ENCODE measurements at places on chromosomes 7 and 10. TPM values are rescaled to one million over a fixed set of nuclear protein-coding genes. Genes with fewer than 3 reads are reported as not detected.

DNA sequence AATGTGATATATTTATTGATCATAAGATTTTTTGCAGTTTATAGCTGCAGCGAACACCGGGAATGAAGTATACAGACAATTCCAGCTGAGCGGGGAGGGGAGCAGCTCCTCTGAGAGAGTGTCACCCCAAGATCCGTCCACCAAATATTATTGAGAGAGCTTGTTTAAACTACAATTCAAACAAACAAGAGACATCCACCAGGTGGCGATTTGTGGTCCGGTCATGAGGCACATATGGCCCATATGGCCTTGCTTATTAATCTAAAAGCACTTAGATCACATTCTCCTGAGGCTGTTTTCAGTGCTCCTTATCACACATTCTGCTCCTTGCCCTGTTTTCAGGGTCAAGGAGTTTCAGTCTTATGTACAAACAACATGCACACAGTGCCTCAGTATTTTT is 83.1 kb downstream of the THSD7A start:
- DNase-seq: no peak

- no peak for DNase-seq
Measured at GRCh38 chr7:2750004-2750407, 62.0 kb downstream of the AMZ1 start.

DNA sequence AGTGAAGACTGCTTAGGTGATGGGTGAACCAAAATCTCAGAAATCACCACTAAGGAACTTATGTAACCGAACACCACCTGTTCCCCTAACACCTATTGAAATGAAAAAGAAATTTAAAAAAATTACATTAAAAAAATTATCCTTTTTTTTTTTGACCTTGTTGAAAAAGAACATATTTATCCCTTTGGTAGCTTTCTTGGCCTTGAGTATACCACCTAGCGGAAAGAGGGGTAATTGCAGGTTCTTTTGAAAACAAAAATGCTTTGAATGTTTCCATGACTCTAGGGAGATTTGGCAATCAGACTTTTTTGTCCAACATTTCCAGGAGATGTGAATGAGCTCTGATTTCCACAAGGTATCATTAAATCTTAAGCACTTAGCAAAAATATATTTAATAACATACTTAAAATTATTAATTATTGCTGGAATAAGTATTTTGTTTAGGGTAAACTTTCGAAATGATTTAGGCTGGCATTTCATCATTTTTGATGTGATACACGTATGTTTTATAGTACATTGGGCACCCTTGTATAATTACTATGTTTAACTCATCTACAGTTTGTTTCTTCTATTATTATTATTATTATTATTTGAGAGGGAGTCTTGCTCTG is 47.0 kb upstream of the ELMO1 start:
- DNase-seq: no peak

DNA sequence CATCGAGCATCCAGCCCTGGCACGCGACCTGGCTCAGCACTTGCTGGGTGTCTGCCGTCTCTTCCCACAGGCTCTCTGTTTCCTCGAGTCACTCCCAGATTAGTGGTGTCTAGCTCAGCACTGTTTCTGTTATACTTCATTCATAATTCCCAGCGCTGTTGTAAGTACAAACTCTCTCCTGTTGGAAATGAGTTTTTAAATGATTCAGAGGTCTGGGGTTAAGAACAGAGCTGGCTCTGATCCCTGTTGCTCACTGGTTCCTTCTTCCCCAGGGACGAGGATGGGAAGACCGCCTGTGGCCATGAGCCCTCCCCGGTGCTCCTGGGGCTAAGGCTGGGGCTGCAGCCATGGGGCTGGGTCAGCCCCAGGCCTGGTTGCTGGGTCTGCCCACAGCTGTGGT is 17.3 kb upstream of the C10orf95 start:
- DNase-seq: no peak

DNA sequence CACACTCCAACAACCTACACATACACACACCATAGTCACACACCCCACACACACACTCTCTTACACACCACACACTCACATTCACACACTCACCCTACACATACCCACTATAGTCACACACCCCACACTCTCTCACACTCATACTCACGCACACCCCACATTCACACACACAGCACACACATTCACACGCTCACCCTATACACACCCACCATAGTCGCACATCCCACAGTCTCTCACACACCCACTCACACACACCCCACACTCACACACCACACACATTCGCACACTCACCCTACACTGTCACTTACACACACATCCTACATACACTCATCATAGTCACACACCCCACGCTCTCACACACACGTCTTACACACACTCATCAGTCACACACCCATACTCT is 85.6 kb downstream of the HECW1 start:
- no peak for DNase-seq

DNA sequence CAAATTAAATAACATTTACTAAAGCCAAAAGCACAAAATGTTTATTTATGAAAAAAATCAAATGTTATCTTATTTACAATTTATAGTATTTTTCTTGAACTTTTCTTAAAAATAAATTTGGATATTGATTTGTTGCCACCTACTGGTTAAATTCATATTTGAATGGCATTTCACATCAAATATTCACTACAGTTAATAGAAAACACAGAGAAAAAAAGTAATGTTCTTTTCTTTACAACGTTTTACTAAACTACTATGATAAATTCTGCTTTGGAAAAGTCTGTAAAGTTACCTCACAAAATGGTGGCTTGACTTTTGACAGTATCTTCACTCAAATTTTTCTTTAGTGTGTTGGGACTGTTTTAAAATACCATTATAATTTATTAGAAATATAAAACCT is 52.7 kb downstream of the SRPK2 start:
- DNase-seq: no peak

DNA sequence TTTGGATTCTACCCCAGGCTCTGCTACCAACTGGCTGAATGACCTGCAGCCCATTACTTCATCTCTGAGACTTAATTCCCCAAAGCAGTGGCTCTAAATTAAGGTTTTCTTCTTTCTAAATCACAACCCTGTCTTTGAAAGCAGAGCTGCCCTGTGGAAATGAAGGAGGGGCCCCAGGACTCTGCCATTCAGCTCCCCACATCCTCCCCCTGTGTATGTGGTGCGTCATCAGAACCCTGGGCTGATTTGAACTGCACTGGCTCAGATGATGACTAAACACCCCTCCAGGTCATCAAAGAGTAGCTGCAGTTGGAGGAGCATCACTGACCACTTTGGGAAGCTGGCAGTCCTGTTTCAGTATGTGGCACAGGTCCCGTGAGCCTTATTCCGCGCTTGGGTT is 46.6 kb downstream of the BPGM start:
- no peak for DNase-seq

- DNase-seq: no peak
Measured at GRCh38 chr10:30447125-30447799, 13.3 kb downstream of the MAP3K8 start.

Gene SFRP5
- 3.6 TPM for polyA plus RNA-seq

Gene PCLO
- polyA plus RNA-seq: 0.09 TPM

Gene ABCB1
- 3.3 TPM for polyA plus RNA-seq

Gene CDHR3
- 0.39 TPM for polyA plus RNA-seq

Gene AKR1C3
- 2.6 TPM for polyA plus RNA-seq

Gene LBX1
- polyA plus RNA-seq: not detected

Gene HTR7
- 0.14 TPM for polyA plus RNA-seq

Gene MYL10
- polyA plus RNA-seq: not detected

Gene KEL
- polyA plus RNA-seq: 3.3 TPM

Data from spleen (tissue), 13 donors.